HFFc6 (cell line): ENCODE measurements at places on chromosomes 2 and 18.
A peak's percentile ranks its signal among the peaks of the same experiment; 100 is the strongest.

GRCh38 chr2:171411791-171412483, 21.9 kb downstream of the METTL8 start:
- no peak for DNase-seq

GRCh38 chr2:114461116-114461515, 18.7 kb downstream of the DPP10 start:
- DNase-seq = no peak

GRCh38 chr2:207219676-207220501, 54.1 kb upstream of the KLF7 start:
- DNase-seq = peak; percentile 77

DNA sequence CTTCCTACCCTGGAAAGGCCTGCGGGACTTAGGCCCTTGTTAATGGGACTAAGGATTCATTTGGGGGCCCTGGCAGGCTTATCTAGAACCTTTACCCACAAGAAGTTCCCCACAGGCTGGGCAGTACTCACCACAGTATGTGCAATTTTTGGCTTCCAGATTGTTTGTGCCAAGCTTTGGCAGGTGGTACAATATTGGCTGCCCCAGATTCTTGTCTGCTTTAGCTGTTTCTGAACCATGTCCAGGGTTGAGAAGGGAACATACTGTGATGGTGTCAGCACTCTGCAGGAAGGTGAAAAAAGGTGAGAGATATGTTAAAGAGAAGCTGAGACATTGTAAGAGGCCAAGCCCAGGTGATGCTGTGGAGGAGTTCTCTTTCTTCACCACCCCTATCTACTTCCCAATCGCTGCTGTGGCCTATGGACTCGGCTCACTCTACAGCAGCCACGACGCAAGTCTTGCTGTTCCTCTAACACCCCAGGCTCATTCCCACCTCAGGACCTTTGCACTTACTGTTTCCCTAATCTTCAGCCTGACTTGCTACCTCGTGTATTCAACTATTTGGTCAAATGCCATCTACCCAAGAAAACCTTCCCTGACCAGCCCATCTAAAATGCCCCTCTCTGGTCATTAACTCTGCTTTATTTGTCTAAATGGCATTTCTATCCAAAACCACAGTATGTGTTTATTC, 9.2 kb downstream of the SLC4A5 start:
- DNase-seq = no peak

- no peak for DNase-seq
Observed at GRCh38 chr2:586641-587076, 90.5 kb downstream of the TMEM18 start.

DNA sequence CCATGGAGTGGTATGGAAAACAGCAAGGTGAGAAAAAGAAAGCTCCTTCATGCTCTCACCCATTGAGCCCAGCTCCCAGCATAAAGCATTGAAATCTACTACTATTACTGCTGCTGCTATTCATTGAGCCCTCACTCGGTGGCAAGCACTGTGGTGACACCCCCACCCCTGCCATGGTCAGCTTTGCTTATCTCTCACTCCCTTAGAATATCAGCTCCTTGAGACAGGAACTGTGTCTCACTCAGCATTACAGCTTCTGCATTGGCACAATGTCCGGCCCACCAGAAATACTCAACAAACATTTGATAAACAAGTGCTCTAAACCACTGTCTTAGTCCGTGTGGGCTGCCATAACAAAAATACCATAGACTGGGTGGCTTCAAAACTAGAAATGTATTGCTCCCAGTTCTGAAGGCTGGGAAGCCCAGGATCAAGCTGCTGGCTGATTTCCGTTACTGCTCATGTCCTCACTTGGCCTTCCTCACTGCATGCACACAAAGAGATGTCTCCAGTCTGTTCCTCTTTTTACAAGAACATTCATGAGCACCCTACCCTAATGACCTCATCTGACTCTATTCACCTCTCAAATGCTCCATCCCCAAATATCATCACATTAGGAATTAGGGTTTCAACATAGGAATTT, 116.3 kb downstream of the ZBTB7C start:
- DNase-seq = no peak

DNA sequence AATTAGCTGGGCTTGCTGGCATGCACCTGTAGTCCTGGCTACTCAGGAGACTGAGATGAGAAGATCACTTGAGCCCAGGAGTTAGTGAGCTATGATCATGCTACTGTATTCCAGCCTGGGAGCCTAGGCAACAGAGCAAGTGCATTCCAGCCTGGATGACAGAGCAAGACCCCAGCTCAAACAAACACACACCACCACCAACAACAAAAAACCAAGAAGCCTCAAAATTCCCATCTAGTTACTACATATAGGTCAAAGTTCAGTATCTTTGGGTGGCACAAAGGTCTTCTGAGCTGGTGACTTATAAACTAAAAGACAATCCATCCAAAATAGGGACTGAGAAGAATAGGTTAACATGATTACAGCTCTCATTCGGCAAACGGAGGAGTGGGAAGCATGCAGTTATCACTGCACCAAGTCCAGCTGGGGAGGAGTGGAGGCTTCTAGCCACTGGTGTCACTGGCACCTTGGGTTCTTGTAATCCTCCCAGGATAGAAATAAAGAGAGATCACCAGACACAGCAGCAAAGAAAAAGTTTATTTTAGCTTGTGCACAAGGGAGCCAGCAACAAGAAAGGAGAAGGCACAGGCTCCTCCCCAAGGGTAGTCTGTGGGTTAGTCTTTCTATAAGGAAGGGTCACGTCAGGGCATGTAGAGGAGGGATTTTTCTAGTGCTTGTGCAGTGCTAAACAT, 57.4 kb downstream of the SH2D6 start:
- DNase-seq = no peak

DNA sequence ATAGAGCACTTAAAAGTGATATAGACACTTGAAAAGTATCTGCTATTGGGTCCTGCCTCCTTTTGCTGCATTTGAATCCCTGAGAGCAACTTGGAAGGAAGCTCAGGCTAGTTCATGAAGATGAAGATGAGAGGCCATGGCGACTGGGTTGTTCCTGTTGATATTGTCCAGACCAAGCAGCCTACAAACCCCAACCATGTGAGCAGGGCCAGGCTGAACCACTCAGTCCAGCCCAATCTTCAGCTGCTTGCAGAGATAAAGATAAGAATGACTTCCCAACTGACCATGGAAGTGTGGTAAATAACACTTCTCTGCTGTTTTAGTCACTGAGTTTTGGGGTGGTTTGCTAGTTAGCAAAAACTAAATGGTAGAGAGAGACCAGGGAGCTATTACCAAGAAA, 417.6 kb downstream of the SOX11 start:
- DNase-seq = no peak

DNA sequence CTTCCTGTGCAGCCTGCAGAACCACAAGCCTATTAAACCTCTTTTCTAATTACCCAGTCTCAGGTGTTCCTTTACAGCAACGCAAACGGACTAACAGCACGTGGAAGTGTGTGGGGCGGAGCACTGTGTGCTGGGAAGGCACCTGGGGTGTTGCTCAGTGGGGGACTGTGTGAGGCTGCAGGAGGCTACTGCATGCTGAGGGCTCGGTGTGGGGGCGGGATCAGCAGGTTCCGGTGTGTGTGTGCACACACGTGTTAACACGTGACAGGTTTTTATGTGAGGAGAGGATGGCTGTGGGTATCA, 58.9 kb downstream of the ANKMY1 start:
- no peak for DNase-seq

- no peak for DNase-seq
Observed at GRCh38 chr18:79182047-79182713, 113.0 kb downstream of the ATP9B start.

- DNase-seq = no peak
Observed at GRCh38 chr2:112699984-112700667, 20.7 kb upstream of the NT5DC4 start.

- no peak for DNase-seq
Observed at GRCh38 chr2:29000481-29000880, 19.4 kb downstream of the TOGARAM2 start.

- peak; percentile 99 for DNase-seq
Observed at GRCh38 chr2:19611491-19612332, 253.3 kb upstream of the OSR1 start.

GRCh38 chr2:219727771-219728429, 100.5 kb downstream of the SLC4A3 start:
- DNase-seq = no peak

DNA sequence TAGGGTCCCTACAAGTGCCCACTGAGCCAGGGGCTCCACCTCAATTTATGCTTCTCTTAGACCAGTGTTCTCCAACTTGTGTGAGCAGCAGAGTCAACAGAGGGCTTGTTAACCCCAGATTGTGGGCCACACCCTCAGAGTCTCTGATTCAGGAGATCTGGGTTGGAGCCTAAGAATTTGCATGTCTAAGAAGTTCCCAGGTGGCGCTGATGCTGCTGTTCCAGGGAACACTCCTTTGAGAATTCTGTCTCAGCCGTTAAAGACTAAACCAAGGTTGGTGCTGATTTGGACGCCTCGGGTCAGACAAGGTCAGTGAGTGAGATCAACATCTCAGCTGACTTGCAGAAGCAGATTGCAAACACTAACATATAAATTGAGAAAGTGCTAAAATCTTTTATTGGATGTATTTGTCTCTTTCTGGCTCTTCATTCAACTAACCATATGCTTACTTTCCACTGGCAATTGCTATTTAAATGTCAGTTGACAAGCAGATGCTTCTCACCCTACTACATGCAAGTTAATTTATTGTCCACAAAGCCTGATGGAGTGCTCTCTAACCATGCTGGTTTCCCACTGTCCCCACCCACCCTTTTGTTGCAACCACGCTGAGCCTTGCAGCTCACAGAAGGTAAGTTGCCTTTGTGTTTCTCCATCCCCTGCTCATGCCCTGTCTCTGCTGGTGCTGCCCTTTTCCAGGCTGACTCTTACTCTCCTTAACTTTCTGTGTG, 31.5 kb downstream of the LYPD1 start:
- no peak for DNase-seq

DNA sequence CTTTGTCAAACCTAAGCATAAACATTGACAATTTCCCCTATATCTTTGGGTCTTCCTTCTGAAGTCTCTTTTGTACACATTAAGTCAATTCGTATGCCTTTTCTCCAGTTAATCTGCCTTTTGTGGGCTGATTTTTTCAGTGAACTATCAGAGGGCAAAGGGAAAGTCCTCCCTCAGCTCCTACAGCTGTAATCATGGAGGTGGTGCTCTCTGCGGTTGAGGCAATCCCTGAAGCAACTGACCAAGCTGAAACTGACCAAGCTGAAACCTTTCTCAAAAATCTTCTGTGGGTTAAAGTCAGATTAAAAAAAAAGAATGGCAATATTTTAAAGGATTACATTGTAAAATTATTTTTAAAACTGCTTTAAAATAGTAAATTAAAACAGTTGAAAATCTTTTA, 105.8 kb upstream of the DNAJC10 start:
- DNase-seq = no peak

DNA sequence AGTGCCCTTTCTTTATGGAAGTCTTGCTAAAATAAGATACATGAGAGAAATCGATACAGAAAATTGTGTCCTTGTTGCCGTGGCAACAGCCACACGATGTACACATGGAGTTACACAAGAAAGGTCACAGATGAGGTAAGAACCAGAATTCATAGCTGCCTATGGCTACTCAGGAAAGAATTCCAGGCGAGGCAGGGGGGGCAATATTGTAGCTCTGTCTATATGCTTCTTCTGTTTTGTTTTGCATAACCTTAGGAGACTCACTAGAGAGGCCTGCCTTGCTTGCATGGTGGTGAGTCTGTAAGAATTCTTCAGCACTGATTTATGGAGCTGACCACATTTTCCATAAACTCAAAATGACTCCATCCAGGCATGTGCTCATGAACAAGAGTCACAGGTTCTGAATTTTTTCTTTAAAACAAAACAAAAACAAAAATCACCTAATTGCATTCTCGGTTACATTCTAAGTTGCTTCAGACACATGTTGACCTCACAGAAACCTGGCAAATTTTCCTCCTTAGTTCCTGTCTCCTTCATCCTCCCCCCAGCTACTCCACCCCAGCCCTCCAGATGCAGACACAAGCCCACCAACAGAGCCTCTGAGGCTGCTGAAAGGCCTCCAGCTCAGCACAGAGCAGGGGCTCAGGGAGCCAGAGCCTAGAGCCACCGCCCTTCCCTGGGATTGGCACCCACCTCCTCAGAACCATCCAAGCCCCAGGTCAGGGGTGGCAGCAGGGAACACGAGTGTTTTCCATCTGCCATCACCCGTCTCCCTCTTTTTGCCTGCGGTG, 183.5 kb downstream of the ANTXR1 start:
- peak; percentile 96 for DNase-seq

DNA sequence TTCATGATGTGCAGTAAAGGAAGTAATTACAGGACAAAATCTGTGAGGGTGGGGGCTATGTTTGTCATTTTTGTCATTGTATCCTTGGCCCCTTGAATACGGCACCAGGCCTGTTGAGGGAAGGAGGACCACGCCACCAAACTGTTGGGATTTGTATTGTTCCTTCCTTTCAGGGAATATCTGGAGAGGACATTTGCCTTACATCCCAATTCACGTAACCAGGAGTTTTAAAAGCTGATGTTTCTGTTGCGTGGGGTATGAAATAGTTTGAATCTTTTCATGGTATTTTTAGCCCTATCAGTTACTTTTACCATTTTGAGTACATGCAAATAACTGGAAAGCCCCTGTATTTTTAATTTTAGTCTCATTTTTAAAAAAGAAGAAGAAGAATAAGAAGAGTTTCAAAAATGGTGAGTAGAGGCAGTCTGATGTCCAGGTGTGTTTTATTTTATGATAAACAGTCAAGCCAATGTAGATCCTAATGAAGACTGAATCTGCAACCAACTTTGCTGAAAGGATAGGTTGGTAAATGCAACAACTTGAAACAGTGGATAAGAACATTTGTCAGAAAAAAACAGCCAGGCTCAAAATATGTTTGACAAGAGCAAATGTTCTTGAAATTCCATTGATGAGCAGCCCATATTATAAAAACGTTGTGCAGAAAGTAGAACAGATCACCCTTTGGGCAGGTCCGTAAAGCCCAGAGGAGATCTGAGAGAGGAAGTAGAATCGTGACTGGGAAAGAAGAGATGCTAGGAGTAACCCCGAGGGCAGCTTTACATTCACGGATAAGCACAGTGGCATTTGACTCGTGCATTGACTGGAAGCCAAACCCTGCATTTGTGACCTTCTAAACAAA, 54.5 kb downstream of the RASGRP3 start:
- DNase-seq = peak; percentile 17

GRCh38 chr2:46066116-46066515, 231.1 kb upstream of the EPAS1 start:
- DNase-seq = no peak

DNA sequence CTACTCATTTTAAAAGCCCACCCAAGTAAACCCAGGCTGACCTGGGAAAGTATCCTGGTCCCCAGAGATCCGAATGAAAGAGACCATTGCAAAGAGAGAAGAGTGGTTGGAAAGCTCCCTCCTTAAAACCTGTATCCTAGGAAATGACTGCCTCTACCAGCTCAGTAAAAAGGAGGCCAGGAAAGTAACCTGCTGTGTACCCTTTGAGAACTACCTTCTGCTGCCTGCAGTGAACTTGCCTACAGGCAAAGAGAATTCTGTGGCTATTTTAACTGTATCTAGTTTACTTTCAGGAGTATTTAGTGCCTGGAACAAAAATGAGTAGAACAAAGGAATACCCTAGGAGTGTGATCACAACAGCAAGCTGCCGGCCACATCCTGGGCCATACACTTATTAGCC, 641.7 kb upstream of the NRXN1 start:
- no peak for DNase-seq

DNA sequence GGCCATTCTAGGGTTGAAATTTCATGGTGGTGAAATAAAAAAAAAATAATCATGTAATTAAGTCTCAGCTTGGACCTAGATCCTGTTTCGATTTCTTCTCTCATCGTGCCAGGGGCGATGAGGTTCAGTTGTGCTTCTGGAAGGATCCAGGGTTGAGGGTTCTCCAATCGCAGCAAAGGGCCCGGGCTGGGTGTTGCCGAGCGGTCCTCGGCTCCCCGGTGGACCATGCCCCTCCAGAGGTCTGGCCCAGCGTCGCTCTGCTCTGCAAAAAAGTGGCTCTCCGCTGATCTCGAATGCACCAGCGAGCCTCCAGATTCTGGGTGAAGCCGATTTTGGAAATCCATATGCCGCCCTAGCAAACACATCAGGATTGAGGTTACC, 39.0 kb downstream of the EN1 start:
- DNase-seq = no peak
